ENCODE measurements at places on chromosomes 4 and X.

GRCh38 chrX:20585782-20586181, 319.1 kb upstream of the RPS6KA3 start:
- no peak for DNase-seq

DNA sequence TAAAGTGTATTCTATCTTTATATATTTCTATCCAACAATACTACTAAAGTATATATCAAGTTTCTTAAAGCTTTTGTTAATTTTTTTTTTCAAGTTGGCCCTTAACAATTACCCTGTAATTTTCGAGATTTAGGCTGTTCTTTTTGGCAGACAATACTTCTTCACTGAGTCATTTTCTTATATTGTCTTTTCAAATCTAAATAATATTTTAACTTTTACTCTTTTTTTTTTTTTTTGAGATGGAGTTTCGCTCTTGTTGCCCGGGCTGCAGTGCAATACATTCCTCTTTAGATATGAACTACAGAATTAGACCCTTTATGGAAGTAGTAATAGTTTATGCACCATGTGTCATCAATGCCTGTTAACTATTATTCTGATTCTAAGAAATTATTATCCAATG, 120.7 kb downstream of the GLRA3 start:
- DNase-seq, result no peak

- DNase-seq, result no peak
These were observed 11.5 kb downstream of the PRDM8 start for GRCh38 chr4:80208610-80209339.

GRCh38 chrX:118218940-118219339, 102.3 kb upstream of the KLHL13 start:
- no peak for DNase-seq

DNA sequence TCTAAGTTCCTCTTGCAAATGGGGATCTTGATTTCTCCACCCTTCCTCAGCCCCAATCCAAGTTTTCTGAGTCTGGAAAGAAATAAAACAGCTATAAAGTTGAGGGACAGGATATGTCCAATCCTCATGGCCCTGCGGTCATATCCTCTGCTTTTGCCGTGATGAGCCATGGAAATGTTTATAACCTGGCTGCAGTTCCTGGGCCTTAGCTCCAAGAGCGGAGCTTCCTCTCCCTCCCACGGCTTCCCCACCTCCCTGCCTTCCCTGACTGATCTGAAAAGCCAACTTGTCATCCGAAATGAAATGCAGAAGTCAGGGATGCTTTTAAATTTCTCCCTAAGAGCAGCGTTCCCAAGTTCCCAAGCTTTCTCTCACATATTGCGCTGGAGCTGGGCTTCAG, 221.5 kb upstream of the SFRP2 start:
- no peak for DNase-seq

- DNase-seq, result no peak
These were observed 451.1 kb downstream of the PPARGC1A start for GRCh38 chr4:23438764-23439163.

Measured in endothelial cell (in vitro differentiated cells).